NCI-H1105 (cell line): ENCODE measurements at places on chromosomes 2 and 18.
A peak's percentile ranks its signal among the peaks of the same experiment; 100 is the strongest.

DNA sequence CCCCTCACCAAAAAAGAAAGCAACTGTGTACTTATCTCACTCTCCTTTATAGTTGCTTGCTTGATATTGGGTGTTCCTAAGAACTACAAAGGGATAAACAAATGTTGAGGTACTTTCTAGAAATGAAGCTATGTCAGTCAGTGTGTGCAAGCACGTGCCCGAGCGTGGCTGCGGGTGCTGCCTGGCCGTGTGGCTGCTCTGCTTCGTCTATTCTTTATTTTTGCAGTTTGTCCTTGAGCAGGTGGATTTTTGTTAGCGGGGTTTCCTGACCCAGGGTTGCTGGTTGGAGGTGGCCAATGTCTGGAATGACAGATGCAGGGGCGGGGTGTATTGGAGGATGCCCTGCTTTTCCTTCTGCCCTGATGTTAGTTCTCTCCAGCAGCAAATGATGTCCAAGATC, 62.6 kb downstream of the ACOXL start:
- DNase-seq = no peak

DNA sequence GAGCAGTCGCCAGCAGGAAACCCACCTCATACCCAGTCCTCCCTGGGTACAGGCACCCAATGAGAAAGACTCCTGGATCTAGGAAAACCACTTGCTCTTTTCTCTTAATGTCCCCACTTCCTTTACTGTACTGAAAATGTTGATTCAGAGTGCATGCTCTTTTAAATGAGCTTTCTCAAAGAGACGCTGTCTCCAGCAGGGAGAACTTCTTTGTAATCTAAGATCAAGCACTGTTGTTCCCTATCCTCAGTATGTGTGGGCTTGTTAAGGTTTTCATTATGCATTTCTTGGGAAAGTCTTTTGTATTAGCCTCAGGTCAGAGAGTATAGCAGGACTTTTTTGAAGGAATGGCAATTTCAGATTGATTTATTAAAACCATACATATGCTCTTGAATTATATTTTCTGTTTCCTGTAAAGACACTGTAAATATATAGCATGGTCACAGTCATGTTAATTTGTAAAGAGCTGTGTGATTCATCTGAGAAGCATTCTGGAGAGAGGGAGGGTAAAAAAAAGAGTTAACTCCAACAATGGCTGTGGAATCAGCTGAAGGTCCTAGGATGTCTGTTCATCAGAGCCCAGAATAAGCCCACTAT, 178.1 kb downstream of the MGAT5 start:
- no peak for DNase-seq

GRCh38 chr2:216043949-216044348, 30.6 kb upstream of the MREG start:
- no peak for DNase-seq

- DNase-seq = no peak
Observed at GRCh38 chr18:13353084-13353823, 134.7 kb downstream of the LDLRAD4 start.

DNA sequence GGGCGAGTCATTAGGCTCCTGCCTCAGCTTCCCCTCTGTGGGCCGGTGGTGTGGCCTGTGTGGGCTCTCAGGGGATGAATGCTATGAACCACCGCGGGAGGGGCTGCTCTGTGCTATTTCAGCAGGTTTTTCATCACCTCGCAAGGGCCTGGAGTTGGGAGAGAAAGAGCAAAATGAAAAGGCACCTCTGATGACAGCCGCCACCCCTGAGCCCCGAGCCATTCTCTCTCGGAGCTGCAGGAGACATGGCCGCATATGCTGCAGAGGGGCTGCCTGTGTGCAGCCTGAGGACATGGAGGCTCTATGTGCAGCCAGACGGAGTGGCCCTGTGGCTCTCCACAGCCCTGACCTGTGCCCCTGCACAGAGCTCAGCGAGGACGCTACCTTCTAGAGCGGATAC, 96.2 kb upstream of the CTDP1 start:
- no peak for DNase-seq

DNA sequence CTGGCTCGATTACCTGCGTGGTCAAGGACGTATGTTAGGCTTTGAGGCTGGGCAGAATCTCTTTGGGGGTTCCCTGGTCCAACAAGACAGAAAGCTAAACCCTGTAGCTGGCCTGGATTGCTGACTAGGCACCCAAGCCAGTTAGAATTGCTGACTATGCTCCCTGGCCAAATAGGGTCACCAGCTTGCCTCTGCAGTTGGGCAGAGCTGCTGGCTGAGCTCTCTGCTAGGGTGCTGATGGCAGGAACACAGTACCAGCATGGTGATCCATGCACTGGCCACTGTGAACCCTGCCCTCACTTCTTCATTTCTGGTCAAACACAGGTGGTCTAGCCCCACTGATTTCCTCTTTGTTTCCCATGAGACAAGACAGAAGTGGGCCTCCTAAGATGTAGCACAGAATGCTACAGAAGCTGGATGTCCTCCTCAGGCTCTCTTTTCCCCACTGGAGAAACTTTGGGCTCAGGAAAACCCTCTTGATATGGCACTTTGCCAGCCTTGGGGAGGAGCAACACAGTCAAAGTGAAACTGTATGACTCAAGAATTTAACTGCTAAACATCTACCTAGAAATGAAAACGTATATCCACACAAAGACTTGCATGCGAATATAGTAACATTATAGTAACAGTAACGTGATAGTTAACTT, 20.8 kb downstream of the SP140L start:
- DNase-seq = no peak

GRCh38 chr2:73238976-73239375, 4.9 kb downstream of the CCT7 start:
- DNase-seq = no peak

DNA sequence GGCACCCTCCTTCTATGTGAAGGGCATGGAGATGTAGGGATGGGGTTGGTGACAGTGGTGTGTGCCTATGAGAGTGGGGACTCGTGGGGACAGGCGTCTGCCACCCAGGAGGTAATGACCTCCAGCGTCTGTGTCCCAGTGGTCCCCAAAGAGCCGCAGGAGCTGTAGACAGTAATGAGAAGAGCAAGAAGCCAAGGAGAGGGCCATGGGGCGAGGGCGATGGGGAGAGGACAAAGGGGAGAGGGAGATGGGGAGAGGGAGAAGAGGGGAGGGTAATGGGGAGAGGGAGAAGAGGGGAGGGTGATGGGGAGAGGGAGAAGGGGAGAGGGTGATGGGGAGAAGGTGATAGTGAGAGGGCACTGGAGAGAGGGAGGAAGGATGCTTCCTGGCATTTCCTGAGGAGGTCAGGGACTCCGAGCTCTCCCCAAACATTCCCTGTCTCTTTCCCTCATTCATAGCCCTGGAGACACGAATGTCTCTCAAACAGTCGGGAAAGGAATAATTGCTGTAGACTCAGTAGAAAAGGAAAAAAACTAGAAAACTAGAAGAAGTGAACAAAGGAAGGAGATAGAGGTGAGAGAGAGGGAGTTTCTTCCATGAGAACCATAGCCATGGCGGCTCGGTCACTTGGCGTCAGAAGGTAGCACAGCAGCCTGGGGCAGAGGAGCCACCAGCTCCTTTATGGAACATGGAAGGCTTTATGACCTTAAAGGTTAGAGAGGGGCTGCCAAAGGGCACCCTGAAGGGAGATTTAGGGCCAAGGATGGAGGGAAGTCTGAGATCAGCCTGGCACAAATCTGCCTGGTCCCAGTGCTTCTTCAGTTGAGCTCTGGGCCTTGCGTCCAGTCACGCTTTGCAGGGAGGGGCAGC, 39.5 kb downstream of the PSD4 start:
- DNase-seq = no peak

DNA sequence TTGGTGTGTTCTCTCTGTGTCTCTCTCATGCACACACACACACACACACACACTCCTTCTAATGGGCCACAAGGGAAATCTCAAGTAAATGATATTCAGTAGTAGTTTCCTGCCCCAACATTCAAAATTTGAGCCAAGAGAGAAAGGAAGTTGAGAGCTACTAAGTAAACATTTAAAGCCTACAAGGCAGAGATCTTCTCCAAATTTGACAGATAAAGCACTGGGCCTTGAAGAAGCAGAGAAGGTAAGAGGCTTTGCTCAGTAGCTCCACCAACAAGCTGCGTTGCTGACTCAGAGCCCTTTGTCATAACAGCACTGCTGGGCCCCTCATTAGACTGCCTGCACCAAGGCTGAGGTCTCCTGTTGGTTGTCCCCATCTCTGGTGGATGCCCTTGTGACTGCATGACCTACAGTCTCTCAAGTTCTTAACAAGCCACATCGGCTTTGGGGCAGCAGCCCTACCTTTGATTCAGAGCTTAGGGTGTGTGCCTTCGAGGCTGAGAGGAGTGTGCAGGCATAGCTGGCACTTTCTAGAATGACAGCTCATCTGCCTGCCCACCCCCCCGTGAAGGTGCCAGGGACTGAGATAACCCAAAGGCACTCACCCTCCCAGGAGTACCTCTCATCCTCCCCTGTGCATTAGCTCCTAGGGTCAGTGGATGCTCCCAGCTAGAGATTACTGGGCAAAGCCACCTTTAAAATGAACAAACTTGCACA, 32.3 kb upstream of the NEB start:
- DNase-seq = no peak

- DNase-seq = no peak
Observed at GRCh38 chr2:162114271-162114670, 37.8 kb downstream of the GCG start.

- peak; percentile 72 for DNase-seq
Observed at GRCh38 chr2:6290217-6291015, 575.3 kb downstream of the CMPK2 start.

- DNase-seq = no peak
Observed at GRCh38 chr2:18611184-18611583, 21.8 kb upstream of the NT5C1B start.

DNA sequence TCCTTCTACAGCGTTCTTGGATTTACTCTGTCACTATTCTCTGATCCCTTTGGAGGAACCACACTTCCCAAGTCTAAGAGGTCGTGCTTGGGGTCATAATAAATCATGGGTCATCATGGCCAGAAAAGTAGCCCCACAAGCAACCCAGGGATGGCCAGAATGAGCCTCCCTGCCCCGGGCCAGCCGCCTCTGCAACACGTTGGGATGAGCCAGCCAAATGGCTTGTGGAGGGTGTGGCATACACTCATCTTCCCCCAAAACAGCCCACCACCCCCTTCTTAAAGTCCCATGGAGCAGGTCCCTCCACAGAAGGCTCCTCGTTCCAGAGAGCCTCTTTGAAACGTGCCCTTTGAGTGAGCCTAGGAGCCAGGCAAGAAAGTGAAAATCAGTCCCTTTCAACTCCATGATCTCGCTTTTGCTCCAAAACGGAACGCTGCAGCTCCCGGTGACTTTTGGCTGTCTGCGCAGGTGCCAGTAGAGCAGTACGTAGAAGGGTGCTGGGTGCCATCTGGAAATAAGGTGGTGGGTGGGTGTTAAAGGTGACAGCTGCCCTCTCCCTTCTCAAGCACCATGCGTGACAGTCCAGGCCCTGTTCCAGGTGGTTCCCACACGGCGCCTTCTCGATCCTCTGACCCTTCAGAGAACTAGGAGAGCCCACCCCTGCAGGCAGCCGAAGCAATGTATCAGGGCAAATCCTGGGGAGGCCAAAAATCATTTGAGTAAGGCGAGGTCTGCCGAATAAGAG, 48.5 kb upstream of the FOSL2 start:
- no peak for DNase-seq

DNA sequence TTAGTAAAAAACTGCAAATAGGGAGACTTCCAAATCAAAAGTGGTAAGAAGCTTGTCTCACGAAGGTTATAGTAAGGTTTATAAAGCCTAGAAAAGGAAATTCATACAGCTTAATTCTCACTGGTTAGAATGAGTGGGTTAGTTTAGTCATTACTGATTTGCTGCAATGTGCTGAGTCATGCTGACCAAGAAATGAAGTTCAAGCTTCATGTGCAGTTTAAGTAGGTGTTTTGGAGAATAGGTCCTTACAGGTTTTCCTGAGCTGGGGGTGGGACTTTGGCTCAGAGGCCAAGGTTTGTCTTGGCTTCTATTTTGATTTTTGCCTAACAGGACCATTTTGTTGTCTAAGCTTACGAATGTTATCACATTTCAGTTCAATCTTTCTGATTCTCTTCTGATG, 15.1 kb downstream of the CLIP4 start:
- DNase-seq = no peak

DNA sequence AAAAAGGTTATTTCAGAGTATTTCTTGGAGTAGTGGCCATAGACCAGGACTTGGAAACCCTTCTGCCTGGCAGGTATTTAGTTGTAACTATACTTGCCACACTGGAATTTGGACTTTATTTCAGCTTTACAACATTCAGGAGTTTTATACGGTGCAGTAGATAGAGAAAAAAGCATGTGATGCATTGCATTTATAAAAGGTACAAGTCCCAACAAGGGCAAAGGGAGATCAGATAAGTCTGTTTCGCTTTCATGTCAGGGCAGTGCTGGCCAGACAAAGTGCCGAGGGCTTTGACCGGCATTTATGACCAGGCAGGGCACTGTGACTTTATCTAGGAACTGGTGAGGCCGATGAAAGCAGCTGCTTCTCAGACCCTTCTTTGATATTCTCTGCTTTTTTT, 145.4 kb downstream of the RTN4 start:
- no peak for DNase-seq

GRCh38 chr2:164710837-164711765, 89.8 kb upstream of the GRB14 start:
- no peak for DNase-seq

DNA sequence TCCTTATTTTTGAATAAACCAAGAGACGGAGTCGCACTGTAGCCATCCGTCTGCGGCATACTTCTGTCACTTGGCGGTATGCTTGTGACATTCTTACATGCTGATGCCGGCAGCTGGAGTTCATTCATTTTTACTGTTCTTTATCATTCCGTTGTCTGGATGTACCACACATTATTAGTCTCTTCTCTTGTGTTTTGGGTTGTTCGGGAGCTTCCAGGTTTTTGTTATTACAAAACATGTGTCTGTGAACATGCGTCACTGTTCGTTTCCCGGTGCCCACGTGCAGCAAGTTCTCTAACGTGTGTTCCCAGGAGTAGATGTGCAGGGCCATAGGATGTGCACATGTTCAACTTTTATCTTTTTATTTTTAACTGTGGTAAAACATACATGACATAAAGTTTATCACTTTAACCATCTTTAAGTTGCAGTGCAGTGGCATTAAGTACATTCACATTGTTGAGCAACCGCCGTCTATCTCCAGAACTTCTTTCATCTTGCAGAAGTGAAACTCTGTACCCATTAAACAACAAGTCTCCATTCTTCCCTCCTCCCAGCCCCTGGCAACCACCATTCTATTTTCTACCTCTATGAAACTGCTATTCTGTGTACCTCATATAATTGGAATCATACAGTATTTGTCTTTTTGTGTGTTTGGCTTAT, 40.1 kb downstream of the MTCL1 start:
- no peak for DNase-seq

DNA sequence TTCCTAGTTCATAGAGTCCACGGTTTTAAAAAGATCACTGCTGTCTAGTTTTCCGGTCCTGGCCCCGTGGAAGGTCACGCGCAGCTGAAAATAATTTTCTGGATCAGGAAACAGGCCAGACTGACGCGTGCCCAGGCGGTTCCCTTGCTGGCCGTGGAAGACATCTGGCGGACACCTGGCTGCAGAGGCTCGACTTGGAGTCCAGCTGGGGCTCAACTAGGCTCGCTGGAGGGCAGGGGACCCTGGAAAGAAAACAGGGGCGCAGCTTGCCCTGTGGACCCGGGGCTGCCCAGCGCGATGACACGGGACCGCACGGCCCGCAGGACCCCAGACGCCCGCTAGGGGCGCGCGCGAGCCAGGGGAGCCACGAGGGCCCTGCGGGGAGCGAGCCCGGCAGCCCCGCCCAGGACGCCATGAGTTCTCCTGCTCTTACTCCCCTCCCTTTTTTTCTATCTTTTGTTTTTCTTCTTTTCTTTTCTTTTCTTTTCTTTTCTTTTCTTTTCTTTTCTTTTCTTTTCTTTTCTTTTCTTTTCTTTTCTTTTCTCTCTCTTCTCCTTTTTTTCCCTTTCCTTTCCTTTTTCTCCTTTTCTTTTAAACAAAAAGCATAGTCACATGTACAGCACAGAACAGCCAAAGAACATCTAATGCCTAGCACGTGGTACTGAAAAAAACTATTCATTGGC, 43.2 kb upstream of the UBE2F start:
- DNase-seq = no peak
